Activated CD4-positive, alpha-beta T cell treated with anti-CD3 and anti-CD28 coated beads for 24 hours (primary cell): ENCODE measurements at places on chromosomes 3 and 15.

GRCh38 chr15:22954326-22954725 is 25.8 kb downstream of the CYFIP1 start:
- no peak for DNase-seq

DNA sequence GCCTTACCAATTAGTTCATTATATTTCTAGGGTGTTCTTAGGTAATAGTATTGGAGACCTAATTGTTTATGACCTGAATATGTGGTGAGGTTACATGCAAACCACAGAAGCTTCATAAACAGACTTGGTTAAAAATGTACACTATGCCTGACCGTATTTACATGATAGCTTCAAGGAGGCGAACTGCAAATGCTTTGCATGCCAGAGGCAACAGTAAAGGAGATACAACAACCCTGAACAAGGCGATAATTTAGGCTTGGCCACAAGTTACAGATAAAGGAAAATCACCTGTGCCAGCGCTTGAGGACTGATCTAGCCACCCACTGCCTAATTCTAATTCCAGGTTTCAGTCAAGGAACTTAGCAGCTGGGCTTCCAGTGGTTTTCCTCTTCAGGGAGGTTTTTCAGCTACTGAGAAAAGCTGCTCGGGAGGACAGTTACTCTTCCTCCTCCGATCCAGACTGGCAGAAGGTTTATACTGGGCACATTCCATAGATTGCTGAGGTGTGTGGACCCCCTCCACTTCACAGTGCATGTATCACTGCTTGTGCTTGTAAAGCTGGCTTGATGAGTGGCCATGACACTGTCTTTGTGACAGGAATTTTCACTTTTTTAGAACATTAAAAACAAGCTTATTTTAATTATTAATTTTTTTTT is 95.6 kb downstream of the DHX36 start:
- no peak for DNase-seq

- DNase-seq = no peak
These were observed 230.0 kb upstream of the CNTN3 start for GRCh38 chr3:74844428-74844827.

DNA sequence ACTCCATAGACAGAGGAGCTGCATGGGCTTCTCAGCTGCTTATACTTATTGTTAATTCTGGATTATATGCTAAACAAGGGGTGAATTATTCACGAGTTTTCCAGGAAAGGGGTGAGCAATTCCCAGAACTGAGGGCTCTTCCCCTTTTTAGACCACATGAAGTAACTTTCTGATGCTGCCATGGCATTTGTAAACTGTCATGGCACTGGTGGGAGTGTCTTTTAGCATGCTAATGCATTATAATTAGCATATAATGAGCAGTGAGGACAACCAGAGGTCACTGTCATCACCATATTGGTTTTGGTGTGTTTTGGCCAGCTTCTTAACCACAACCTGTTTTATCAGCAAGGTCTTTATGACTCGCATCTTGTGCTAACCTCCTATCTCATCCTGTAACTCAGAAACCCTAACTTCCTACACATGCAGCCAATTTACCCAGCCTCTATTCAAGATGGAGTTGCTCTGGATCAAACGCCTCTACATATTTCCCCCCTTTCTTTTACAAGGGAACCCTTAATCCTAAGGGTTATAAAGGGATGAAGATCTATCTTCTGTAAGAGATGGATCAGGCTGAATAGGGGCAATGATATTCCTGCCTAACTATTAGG is 12.1 kb upstream of the DMXL2 start:
- DNase-seq = no peak

- DNase-seq = no peak
These were observed 1.6 kb downstream of the NR2F2 start for GRCh38 chr15:96331945-96332636.

- DNase-seq = no peak
These were observed 128.6 kb downstream of the SLCO3A1 start for GRCh38 chr15:91981821-91982800.

DNA sequence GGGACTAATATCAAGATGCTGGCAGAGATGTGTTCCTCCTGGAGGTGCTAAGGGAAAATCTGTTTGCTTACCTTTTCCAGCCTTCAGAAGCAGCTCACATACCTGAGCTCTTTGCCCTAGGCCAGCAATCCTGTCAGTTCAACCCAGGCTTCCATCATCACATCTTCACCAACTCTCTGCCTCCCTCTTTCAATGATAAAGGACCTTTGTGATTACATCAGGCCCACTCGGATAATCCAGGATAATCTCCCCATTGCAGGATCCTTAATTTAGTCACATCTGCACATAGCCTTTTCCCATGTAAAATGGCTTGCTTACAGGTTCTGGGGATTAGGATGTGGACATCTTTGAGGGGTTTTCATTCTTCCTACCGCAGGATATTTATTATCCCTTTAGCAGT is 58.3 kb downstream of the NSUN3 start:
- DNase-seq = no peak

DNA sequence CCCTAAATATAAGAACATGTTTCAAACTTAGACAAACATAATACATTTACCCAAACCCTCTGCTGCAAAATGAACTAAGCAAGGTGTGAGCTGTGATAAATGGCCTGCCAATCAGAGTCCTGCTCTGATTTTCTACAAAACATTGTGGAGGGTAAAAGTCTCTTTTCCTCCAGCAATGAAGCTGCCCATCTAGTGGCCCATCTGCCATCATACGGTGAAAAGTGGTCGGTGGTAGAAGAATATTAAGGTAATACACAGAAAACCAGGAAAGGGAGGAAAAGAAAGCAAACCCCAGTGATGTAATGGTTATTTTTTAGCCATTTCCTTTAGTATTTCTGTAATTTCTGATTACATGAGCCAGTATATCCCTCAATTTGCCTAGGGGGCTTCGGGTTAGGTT is 838.1 kb downstream of the TBL1XR1 start:
- no peak for DNase-seq

DNA sequence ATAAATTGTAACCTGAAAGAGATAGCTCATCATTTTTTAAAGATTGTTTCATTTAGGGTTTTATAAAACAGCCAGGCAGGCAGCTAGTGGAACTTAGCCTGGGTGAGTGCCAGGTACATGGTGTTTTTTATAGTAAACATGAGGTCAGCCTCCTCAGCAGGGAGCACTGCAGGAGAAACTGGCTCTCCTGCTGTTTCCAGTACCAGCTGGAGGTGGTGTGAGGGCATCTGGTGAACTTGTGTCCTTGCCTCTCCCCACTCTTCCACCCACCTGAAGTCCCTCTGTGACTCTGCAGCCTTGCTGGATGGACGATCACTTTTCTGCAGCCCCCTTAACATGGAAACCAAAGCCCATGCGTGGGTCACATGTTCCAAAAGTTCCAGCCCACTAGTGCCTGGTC is 128.4 kb downstream of the FAM174B start:
- DNase-seq = no peak

DNA sequence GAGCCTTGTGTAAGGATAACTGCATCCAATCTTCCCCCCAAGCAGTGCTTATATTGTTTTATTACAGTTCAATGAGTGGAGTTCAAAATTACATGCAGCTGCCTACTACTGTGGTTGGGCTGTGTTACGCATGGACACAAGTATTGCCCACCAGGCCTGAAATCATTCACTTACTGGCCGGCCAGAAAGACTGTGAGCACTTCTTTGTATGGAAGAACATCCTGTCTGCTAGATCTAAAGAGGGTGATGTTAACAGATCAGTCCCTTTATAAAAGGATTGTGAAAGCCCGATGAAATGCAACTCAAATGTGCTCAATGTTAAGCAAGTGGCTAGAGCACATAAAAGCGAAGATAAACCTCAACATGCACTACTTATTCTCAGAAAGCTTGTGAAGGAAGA is 132.5 kb downstream of the FOXP1 start:
- DNase-seq = no peak

DNA sequence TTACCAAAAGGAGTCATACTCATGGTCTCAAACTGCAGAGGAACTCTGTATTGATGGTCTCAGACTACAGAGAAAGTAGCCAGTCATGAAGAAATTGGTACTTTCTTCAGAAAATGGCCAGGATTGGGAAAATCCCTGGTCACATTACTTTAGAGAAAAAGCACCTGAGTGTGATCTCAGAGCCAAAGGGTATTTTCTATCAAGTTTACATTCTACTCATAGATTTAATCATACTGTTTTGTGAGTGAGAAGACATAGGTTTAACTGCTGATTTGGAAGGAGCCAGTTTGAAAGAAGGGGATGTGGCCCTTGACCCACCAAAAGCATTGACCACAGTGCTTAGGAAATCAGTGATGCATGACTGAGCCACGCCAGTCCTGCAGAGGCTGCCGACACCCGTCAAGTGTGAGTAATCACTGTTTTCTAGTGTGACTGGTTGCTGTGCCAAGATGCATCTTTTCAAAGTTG is 203.6 kb downstream of the AKAP13 start:
- no peak for DNase-seq

DNA sequence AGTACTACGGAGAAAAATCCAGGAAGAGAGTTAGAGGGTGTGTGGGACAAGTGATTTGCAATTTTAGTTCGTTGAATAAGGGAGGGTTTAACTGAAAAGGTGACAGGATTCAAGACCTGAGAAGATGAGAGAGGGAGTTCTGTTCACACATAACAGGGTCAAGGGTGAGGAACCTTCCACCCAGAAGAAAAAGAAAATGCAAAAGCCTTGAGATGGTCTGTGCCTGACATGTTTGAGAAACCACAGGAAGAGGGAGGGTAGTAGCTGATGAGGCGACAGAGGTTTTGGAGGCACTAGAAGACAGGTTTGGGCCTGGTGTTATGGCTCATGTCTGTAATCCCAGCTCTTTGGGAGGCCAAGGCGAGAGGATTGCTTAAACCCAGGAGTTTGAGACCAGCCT is 591 bp upstream of the SLC25A20 start:
- no peak for DNase-seq

DNA sequence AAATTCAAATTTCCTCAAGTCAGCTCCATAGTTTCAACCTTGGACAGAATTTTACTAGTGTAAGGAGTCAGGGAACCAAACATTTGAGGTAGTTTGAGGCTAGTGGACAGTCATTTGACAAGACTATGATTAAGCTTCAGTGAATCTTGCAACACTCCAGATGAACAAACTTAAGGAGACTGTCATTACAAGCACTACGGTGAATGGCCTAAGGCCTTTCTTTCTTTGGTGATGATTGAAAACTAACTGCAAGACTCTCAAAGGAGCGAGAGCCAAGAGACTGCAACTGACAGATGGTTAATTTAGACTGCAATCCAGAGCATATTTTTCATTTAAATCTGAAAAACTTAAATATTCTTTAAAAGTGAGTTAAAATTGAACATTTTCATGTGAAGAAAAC is 272.3 kb upstream of the NECTIN3 start:
- DNase-seq = no peak

GRCh38 chr15:34085746-34086145 is 15.9 kb downstream of the EMC7 start:
- no peak for DNase-seq

GRCh38 chr15:53397041-53397616 is 362.3 kb downstream of the WDR72 start:
- no peak for DNase-seq

GRCh38 chr3:190089711-190090110 is 31.0 kb downstream of the P3H2 start:
- DNase-seq = no peak

DNA sequence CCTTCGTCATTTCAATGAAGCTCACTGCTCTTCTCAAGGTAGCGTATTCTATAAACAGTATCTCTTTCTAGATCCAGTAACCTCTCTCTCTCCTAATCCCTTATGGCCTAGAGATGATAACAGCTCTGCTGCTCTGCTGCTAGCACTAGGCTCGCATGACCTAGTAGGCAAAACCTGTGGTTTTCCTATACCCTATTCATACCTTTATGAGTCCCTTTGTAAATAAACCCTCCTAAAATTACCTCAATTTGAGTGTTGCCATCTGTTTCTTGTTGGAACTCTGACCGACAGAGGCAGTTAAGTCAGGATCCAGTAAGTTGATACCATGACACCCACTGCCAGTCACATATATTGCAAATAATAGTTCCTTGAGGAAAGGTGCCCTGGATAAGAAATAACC is 7.3 kb downstream of the CCDC14 start:
- DNase-seq = no peak

GRCh38 chr3:174206607-174207192 is 652.4 kb upstream of the NAALADL2 start:
- no peak for DNase-seq
